ENCODE measurements at places on chromosomes 2 and 18. TPM values are rescaled to one million over a fixed set of nuclear protein-coding genes. Genes with fewer than 3 reads are reported as not detected.

Gene ARL4C
- total RNA-seq = 4.9 TPM

Gene FAM168B
- 82.6 TPM for total RNA-seq

Gene GKN1
- total RNA-seq = not detected

Gene C2orf66
- not detected for total RNA-seq

Gene ARHGAP15
- 3.7 TPM for total RNA-seq

Gene DTNA
- 1.3 TPM for total RNA-seq

Gene SERPINB4
- not detected for total RNA-seq

Gene WDR75
- 21.4 TPM for total RNA-seq

Gene APLF
- total RNA-seq = 2.6 TPM

Gene DSG3
- 0.07 TPM for total RNA-seq

Gene MTCL1
- total RNA-seq = 2.3 TPM

Gene NYAP2
- total RNA-seq = 0.12 TPM

Gene SERPINB13
- total RNA-seq = not detected

Gene ANKRD44
- total RNA-seq = 7.0 TPM

Gene MAP2
- total RNA-seq = 0.84 TPM

Gene DCC
- total RNA-seq = 0.10 TPM

Gene NEU2
- not detected for total RNA-seq

Gene PARD3B
- total RNA-seq = 20.0 TPM

Gene EMX1
- 2.0 TPM for total RNA-seq

Gene POTEC
- not detected for total RNA-seq

Gene MEP1B
- total RNA-seq = 1.8 TPM

Gene SERPINB7
- total RNA-seq = not detected

Gene CHRNG
- total RNA-seq = not detected

Gene CCNT2
- total RNA-seq = 26.3 TPM

Gene EML6
- 2.1 TPM for total RNA-seq

Gene PNO1
- total RNA-seq = 6.0 TPM

Gene DSG1
- total RNA-seq = not detected

Gene MC5R
- total RNA-seq = not detected

Gene IL1B
- 5.7 TPM for total RNA-seq

Gene MTERF4
- 25.5 TPM for total RNA-seq

Gene REG3G
- not detected for total RNA-seq

Gene SCG2
- 2.9 TPM for total RNA-seq

Gene ALK
- 0.19 TPM for total RNA-seq

Gene MDH1B
- 0.50 TPM for total RNA-seq

Gene COLEC12
- 1.9 TPM for total RNA-seq

Gene SERPINB10
- not detected for total RNA-seq

Gene TBR1
- total RNA-seq = not detected

Gene SP100
- total RNA-seq = 35.7 TPM

Gene IGFBP5
- total RNA-seq = 44.6 TPM

Gene YWHAQ
- 246 TPM for total RNA-seq

Gene SLC9A2
- 58.4 TPM for total RNA-seq

Gene RAD51AP2
- total RNA-seq = 0.11 TPM

Gene AGXT
- total RNA-seq = 6.1 TPM

Gene TEX44
- total RNA-seq = not detected

Gene GRB14
- 1.7 TPM for total RNA-seq

Gene CPLX4
- not detected for total RNA-seq

Gene STPG4
- total RNA-seq = 0.21 TPM

Gene FIGN
- 0.58 TPM for total RNA-seq

Gene MTIF2
- total RNA-seq = 49.9 TPM

Gene CFAP210
- not detected for total RNA-seq

Gene CHAC2
- 9.6 TPM for total RNA-seq

Gene SS18
- 43.9 TPM for total RNA-seq
